ENCODE measurements at places on chromosomes 5 and 9.

DNA sequence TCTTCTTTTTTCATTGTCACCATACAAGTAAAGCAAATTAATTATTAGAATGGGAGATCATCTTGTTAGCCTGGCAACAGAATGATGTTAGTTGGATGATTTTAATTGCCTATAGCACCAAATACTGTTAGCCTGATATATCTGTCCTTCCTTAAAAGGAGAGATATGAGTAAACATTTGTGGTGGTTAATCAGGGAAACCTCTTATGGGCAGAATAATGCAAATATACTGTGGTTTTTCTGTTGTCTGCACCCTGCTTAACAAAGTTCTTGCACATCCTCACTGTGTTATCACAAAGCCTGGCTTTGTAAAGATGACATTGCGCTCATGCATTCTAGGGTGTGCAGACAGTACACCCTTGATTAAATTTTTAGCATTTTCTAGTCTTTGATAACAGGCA is 254.9 kb upstream of the SMC2 start:
- DNase-seq, result no peak

DNA sequence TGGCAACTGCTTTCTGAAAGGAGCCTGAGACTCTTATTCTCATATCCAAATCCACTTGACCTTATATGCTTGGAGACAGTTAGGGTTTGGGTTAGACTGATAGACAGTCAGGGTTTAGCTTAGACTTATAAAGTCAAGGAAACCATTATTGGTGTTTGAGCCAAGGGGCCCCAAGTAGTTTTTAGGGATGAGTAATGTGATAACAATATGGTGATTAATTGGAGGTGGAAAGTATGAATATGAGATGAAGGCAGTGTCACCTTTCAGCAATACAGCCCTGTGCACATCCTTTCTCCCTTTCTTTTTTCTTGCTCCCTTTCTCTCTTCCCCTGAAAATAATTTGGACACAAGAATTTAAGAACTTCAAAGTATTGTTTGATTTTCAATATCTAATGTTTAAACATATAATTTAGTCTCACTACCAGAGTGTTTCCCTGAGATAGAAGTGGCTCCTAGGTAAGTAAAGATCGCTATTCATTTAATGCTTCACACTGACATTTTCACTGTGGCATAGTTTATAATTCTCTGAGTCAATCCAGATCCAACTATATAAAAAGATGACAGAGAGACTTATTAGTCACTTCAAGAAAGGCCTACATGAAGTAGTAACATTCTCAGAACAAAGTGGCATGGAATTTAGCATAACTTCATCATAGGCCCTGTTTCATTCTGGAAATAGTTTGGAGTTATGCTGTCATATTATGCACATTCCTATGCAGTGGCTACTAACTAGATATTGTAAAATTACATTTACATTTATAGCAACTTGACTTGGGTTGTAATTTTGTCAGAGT is 200.8 kb downstream of the CHSY3 start:
- no peak for DNase-seq

GRCh38 chr9:4371108-4371507 is 71.2 kb upstream of the GLIS3 start:
- no peak for DNase-seq

DNA sequence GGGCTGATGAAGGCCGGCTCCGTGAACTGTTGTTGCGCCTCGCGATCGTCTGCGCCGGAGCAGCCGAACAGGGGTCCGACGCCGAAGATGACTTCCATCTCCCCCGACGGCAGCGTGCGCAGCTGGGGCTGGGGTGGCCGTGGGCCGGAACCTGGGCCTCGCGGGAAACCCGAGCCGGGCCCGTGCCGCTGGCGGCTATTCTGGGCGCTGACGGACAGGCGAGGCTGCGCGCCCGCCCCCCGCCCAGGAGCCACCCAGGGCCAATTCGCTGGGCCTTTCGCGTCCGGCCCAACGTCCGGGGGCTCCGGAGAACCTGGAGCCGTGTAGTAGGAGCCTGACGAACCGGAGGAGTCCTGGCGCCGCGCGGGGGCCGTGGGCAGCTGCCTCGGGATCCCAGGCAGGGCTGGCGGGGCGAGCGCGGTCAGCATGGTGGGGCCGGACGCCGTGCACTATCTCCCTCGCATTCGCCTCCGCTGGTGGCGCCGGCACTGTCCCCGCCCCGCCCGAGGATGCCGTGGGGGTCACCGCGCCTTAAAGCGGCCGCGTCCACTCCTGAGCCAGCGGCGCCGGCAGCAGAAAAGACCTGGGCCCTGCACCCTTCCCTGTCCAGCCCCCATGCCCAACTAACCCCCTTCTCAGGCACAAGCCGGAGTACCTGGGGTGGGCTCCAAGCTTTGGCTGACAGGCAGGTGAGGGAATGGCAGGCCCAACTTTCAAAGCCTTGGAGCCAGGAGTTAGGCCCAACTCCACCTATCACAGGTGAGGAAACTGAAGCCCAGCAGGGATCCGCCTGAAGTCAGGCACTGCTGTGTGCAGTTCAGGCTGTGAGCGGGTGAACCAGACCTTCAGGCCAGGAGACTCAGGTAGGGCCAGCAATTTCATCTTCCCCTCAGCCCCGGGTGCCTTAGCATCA is at the start of gene PROB1:
PROB1 (minus strand) TSS at position 451 of the 913 bp plus-strand sequence; CDS start at position 428, 23 bp downstream.
- no peak for DNase-seq

DNA sequence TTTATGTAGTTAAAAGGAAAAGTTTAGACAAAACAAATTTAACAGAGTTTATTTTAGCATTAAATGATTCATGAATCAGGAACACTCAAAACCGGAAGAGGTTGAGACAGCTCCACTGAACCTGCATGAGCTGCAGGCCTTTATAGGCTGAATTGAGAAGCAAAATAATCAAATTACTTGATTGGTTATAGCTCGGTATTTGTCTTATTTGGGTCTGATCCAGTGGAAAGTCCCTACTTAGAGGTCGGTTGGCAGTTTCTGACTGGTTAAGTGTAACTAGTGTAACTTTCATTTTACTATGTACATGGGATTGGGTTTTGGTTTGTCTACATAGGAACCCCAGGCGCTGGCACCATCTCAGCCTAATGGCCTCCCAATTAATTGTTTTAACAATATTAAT is 74.1 kb upstream of the PIK3R1 start:
- no peak for DNase-seq

GRCh38 chr9:132244582-132245455 is 83.0 kb downstream of the NTNG2 start:
- DNase-seq, result no peak

- no peak for DNase-seq
These were observed 7.2 kb upstream of the LHFPL2 start for GRCh38 chr5:78655746-78656290.

Data from NCI-H187 (cell line).